ENCODE measurements at places on chromosomes 1 and 21.
A peak's percentile ranks its signal among the peaks of the same experiment; 100 is the strongest.

DNA sequence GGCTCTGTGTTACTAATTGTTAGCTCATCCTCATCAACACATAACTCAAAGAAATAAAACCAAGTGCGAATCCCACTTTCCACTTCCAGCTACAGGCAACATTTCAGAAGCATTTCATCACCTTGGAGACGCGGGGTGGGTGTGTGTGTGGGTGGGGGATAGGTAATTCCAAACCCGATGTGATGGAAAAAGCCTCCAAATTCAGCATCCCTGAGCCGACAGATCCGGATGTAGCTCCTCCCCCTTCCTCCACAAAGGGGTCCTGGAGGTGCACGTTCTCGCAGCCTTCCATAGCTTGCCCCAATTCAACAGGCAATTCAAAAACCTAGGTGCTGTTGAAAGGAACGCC, 486 bp downstream of the HSPA13 start:
- DNase-seq, result peak; percentile 7

DNA sequence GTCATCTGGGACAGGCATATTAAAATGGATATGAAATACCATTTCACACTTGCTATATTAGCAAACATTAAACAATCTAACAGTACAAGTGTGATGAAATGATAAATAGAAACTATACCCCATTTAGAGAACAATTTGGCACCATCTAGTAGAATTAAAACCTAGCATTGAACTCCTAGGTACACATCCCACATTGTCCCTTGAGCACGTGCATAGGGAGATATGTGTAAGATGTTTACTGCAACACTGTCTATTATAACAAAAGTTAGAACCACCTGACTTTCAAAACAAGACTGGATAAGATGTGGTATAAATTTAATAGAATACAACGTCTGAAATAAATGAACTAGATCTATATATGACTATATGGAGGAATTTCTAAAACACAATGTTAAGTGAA, 3.8 kb downstream of the SLC22A15 start:
- DNase-seq, result no peak

GRCh38 chr1:202568826-202569225, 141.4 kb downstream of the SYT2 start:
- no peak for DNase-seq

- DNase-seq, result no peak
These were observed 653.9 kb upstream of the NEGR1 start for GRCh38 chr1:72936151-72936740.

- no peak for DNase-seq
These were observed 41.0 kb upstream of the MUTYH start for GRCh38 chr1:45381243-45381642.
